ENCODE measurements at places on chromosomes 1 and 21.

DNA sequence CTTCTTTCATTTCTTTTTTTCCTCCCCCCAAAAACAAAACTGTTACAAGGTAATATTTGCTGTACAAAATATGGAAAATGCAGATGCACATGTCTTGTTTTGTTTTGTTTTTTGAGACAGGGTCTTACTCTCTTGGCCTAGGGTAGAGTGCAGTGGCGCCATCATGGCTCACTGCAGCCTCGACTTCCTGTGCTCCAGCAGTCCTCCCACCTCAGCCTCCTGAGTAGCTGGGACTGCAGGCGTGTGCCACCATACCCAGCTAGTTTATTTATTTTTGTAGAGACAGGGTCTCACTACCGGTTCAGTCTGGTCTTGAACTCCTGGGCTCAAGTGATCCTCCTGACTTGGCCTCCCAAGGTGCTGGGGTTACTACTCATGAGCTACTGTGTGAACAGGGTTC, 15.5 kb downstream of the PRRC2C start:
- DNase-seq = no peak

- DNase-seq = peak; percentile 78
Measured at GRCh38 chr1:167555971-167556714, 2.6 kb upstream of the CREG1 start.

DNA sequence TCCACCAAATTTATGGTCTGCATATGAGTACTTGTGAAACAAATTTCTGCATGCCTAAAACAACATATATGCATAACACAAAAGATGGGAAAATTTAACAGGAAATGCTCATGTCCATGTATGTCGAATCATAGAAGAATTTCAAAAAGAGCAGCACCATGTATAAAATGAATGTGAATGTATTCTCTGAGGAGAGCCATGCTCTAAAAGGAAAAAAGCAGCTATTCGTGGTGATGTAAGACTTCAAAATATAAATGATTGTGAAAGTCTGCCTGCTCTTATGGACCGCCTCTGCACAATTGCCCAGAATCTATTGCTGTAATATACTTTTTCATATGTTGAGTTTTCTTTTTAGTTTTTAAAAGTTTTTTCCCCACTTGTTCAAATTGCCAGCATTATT, 66.8 kb downstream of the EPB41 start:
- no peak for DNase-seq

- DNase-seq = no peak
Measured at GRCh38 chr1:41638086-41639024, 153.9 kb upstream of the EDN2 start.

DNA sequence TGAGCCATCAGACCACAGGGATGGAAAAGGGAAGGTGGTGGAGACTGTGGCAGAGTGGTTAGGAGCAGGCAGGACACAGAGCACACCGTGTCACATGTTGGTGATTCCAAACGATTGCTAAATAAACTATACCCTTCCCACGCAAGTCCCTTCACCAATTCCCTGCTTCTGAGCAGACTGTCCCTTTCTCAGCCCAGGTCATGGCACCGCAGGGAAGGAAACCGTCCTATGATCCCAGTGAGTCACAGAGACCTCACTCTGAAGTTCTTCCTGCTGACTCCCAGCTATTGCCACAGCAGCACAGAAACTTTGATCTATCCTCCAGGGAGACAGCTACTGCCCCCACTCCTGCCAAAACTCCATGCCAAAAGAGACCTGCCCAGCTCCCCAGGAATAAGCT, 19.2 kb downstream of the RIMS3 start:
- no peak for DNase-seq

GRCh38 chr1:22141554-22142314, 1.2 kb downstream of the WNT4 start:
- DNase-seq = no peak

DNA sequence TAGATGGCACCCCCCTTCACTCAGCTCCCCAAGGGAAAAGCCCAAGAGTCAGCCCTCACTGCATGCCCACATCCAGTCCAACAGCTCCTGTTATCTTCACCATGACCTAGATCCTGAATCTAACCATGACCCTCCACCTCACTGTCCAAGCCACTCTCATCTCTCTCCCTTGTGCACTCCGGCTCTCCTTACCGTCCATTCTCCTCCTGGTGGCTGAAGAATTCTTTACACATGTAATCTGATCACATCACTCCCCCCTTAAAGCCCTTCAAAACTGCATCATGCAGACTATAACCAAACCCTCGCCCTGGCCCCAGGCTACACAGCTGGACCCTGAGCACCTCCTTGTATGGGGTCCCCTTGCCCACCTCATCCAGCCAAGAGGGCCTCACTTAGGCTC, 14.0 kb upstream of the PAQR7 start:
- no peak for DNase-seq

DNA sequence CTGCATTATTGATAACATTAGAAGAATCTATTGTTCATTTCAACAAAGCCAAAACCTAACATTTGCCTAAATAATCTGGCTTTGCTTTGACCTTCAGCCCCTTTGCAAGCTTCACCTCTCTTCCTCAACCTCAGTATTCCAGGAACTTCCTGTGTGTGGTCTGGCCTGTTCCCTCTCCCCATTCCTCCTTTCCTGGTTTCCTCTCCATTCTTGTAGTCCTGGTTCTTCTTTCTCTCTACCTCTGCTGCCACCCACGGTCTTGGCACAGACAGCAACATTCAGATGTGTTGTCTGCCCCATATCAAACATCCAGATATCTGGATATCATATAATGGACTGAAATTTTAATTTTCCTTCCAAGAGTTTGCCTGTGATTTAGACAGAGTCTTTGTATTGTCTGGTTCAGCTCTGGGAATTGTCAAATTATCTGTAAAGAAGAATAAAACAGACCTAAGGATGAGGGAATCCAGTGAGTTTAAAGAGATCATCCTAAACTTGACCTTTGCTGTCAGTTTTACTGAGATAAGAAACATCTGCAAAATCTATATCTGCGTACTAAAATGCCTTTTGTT, 148.1 kb upstream of the KCTD3 start:
- DNase-seq = no peak

DNA sequence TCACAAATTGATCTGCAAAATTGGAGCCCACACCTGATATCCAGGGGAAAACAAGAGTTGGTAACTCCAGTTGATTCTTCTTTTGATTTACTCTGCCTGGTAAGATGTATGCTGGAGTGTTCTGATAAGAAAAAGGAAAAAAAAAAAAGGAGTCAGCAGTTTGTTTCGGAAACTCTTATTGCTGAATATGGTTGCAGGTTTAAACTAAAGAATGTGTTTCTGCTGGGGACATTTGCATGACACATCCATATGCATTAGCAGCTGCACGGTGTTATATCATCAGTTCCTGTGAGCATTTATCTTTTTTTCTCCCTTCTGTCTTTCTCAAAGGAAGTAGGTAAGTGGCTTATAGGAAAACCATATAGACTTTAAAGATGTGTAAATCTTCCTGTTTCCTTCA, 418.5 kb upstream of the ESRRG start:
- no peak for DNase-seq

GRCh38 chr21:16388291-16388690, 658.5 kb downstream of the USP25 start:
- no peak for DNase-seq

DNA sequence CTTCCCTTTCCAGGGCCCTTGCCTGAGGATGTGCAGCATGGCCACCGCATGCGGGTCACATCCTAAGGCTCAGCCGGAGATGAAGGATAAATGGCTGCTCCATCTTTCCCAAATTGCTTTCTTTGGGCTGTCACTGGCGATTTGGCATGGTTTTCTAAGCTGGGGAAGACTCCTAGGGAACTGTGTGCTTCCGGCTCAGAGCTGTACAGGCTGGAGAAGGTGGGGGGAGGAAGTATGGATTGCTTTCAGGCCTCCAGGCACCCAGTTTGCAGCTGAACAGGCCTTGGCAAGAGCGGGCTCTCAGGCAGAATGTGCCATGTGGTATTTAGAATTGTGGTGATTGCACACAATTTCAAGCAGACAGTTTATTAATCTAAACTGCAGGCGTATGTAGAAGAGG, 48.9 kb downstream of the TMEM53 start:
- DNase-seq = no peak

GRCh38 chr1:185338719-185339622, 21.9 kb upstream of the IVNS1ABP start:
- no peak for DNase-seq

DNA sequence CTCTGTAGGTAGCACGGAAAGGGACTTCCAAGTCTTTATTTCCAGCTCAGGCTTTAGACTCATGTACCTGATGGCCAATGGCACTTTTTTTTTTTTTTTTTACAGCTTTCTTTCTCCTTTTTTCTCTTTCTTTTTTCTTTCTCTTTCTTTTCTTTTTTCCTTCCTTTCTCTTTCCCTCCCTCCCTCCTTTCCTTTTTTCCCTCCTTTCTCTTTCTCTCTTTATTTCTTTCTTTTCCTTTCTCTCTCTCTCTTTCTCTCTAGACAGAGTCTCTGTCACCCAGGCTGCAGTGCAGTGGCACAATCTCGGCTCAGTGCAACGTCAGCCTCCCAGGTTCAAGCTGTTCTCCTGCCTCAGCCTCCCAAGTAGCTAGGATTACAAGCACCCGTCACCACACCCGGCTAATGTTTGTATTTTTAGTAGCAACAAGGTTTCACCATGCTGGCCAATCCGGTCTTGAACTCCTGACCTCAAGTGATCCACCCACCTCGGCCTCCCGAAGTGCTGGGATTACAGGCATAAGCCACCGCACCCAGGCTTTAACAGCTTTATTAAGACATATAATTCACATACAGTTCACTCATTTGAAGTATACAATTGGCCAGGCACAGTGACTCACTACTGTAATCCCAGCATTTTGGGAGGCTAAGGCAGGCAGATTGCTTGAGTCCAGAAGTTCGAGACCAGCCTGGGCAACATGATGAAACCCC, 5.1 kb upstream of the DCAF8 start:
- DNase-seq = no peak

- no peak for DNase-seq
Measured at GRCh38 chr1:207825409-207825695, 73.5 kb downstream of the CD46 start.

GRCh38 chr1:147641695-147642592, 28.4 kb downstream of the ACP6 start:
- DNase-seq = no peak

- no peak for DNase-seq
Measured at GRCh38 chr1:15212954-15213291, 34.1 kb upstream of the FHAD1 start.
